Left forelimb (tissue), 1 donor: ENCODE measurements at places on chromosomes 6 and 20.

DNA sequence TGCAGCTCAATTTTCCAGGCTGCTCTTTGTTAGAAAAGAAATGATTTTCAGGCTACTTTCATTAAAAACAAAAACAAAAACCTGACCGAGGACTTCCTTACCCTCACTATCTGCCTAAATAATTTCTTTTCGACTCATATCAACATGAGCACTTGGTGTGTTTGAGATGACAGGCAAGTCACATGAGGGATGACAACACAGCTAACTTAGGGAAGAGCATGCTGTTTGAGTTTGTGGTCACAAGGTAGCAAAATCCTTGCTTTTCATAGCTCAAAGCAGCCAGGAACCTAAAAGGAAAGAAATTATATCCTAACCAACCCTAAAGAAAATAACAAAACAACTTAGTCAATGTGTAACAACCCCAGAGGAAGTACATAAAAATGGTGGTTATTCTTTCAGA is 459.5 kb downstream of the KIF16B start:
- no peak for DNase-seq

GRCh38 chr20:48586730-48587129 is 241.1 kb downstream of the PREX1 start:
- no peak for DNase-seq

GRCh38 chr6:150175586-150176151 is 32.8 kb downstream of the PPP1R14C start:
- no peak for DNase-seq

- DNase-seq = no peak
These were observed 147.9 kb downstream of the TFAP2B start for GRCh38 chr6:50966532-50966931.

DNA sequence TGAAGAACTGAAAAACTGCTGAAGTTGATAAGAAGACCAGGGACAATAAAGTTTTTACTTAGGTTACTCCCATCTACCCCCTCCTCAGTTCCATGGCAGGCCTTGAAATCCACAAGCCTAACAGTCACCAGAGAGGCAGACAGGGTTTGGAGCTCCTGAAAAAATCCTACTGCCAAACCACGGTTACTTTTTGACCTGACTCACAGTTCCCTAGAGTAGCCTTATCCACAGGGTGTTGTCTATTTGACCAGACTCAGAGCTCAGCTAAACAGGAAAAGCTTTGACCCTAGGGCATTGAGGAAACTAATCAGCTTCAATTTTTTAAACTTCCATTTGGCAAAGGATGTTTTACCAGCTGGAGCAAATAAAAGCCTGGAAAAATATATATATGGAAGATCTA is 257.7 kb upstream of the NT5E start:
- DNase-seq = no peak

DNA sequence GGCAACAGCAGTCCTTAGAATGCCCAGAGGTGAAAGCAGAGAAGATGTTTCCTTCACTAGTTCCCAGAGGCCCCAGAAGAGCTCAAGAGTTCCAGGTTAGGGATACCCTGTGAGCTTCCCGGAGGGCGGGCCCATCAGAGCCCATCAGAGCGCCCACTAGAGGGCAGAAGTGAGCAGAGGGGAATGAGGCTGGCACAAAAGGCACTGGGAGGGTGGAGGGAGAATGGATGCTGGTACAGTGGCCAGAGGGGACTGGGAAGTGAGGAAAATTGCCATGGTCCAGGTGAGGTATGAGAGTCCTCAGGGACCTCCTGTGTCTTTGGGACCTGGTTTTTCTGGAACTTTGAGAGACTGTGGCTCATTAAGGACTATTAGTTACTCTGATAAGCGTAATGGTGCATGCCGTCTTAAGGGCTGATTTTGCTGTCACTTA is 57.3 kb downstream of the LINC00237 start:
- no peak for DNase-seq

- no peak for DNase-seq
These were observed 162.1 kb upstream of the ZNF337 start for GRCh38 chr20:25858495-25859425.

DNA sequence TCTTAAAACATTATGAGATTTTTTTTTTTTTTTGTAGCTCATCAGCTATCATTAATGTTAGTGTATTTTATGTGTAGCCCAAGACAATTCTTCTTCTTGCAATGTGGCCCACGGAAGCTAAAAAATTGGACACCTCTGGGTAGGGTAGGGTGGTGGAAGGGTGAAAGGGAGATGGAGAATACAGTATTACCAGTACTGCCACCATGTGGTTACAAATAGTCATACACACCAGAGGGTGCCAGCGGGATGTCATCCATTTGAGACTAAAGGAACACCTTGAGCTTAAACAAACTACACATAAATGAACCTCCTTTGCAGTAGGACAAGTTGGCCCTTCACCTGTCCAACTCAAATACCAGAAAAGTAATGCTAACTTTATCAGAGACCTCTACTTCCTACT is 601.9 kb downstream of the HTR1B start:
- DNase-seq = no peak

DNA sequence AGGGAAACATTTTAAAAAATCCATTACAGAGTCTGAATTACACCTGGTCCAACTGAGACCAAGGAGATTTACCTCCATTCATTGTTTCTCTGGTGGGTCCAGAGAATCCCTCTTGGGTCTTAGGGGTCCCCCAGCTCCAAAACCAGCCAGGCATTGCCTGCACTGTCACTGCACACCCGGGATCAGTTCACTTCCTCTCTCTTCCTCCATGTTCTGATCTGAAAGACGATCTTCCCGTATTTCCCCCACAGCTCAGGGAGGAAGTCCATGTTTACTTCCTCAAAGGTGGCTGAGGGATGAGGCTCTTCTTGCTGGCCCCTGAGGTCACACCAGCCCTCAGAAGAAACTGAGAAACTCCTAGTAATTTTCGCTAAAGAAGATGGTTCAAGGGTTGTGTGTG is 159.7 kb downstream of the BMP7 start:
- no peak for DNase-seq

DNA sequence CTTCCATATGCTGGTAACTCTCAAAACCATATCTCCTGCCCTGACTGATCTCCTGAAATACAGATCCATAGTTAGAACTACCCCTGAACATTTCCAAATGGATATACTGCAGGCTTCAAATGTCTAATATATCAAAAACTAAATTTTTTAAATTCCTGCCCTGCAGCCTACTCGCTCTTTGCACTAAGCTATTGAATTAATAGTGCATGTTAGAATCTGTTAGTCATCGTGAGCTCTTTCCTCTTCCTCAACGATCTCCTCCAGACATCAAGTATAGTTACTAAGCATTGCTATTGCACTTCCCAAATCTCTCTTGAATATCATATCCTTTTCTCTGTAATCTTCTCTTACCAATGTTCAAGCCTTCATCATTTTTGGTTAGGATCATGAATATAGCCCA is 26.0 kb upstream of the RSPO3 start:
- no peak for DNase-seq

- no peak for DNase-seq
These were observed 70.1 kb upstream of the RPS6KA2 start for GRCh38 chr6:166697113-166697512.

DNA sequence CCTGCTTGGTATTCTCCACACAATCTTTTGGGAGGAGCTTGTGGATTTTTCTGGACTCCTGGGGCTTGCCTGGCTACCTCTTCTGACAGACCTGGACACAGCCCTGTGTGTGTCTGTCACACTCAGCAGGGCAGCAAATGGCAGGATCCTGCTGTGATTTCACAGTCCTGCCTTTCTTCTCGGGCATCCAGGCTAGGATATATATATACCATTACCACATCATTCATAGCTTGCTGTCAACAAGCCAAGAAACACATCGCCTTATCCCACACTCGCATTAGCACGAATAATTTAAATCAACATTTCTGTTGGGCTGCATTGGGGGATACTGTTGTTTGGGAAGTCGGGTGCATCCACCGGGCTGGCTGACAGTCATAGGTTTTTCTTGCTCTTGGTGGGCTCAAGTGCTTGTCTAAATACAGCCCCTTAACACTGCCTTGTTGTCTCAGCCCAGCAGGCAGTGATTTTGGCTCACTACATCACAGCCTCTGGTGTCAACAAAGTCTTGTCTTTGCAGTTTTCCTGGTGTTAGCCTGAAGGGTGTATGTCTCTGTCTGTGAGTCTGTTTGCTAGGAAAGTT is 154.9 kb upstream of the FERMT1 start:
- no peak for DNase-seq

- DNase-seq = no peak
These were observed 176.0 kb upstream of the NT5E start for GRCh38 chr6:85273870-85274269.

GRCh38 chr6:22980446-22980845 is 411.1 kb downstream of the HDGFL1 start:
- DNase-seq = no peak

DNA sequence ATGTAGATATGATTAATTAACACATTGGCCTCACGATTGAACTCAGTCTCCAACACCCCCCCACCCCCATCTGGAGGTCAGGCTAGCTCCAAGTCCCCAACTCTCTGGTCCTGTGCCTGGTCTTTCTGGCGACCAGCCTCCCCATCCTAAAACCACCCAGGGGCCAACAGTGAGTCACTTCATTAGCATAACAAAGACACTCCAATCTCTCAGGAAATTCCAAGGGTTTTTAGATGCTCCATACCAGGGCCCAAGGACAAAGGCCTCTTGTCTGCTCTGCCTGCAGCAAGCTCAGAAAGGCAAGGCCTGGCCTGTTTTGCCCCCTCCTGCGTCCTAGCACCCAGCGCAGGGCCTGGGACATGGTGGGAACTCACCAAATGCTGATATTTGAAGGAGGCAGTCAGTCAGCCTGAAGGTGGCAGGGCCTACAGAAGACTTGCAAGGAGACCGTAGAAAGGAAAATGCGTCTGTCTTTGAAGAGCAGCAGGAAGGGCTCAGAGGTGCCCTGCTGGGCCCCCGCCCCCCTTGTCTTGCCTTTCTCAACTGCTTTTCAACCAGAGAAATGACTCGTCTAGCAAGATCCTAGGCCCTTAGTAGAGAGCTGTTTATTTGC is 184.7 kb downstream of the CDH4 start:
- DNase-seq = no peak

DNA sequence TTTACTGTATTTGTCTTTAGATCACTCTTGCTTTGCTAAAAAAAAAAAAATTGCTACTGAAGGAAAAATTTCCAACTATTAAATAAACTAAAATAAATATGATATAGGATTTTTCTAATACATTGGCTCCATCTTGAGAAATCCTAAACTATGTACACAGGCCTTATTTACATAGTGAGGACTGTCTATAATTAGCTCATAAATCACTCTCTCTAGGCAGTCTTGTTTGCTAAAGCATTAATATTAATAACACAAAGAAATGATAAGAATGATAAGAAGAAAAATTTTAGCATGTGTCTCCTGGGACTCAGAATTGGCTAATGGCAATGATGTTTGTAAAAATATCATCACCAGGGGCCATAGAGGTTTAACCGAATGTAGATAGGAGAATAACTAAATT is 13.3 kb upstream of the CRYBG1 start:
- no peak for DNase-seq

DNA sequence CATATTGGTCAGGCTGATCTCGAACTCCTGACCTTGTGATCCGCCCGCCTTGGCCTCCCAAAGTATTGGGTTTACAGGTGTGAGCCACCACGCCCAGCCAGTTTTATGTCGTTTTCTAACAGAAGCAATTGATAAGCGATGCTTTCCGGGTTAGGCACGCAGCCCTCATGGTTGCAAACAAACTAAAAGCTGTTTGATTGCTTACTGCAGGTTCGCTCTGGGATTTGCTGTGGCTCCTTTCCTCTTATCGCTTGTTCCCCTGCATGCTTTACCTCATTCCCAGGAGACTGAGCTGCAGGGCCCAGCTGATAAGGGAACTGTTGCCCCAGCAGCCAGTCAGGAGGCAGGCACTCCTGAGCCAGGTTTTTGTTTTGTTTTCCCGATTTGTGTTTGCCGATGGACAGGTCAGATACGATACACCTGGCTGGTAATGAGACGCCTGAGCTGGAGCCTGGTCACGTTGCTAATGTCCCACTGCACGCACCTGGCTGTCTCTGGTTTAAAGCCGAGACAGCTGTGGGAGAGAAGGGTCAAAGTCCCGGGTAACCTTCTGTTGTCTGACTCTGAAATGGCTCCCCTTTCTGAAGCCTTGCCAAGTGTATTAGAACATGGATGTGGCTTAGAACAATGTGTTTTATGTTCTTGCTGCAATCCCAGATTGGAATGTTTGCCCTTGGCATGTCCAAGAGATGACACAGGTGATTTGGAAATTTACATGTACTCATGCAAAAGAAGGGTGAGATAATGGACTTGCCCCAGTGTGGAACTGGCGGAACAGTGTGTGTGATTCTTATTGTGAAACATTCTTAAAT is 19.9 kb downstream of the DSP start:
- no peak for DNase-seq

GRCh38 chr6:33750244-33750991 is 3.7 kb upstream of the IP6K3 start:
- DNase-seq = no peak

GRCh38 chr20:62709537-62709905 is 885 bp downstream of the NTSR1 start:
- DNase-seq = no peak

- no peak for DNase-seq
These were observed 204.8 kb downstream of the ADGB start for GRCh38 chr6:146803601-146804000.

GRCh38 chr6:170470734-170471133 is 82.4 kb downstream of the PSMB1 start:
- DNase-seq = no peak

- no peak for DNase-seq
These were observed 45.7 kb upstream of the TINAG start for GRCh38 chr6:54262499-54262898.

DNA sequence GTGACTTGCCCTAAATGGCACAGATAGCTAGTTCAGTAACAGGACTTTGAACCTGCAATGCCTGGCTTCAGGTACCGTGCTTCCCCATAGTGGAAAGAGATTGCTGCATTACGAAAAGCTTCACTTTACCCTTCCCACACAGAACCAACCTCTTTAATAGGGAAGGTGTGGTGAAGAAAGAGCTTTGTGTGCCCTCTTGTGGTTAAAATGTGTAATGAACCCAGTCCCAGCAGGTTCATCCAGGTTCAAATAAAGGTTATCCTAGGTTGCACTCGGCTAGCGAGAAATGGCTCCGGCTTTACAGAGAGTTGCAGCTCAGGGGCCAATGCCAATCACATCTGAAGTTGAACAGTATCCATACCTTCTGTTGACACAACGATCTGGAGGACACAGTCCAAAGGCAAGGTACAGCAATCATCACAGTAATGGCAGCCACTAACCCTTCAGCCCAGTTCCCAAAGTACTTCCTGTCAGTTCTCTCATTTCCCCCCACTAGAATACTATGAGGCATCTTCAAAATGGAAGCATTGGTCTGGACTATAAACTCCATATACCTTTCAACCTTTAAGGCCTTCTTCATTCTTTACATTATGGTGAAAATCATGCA is 3.0 kb downstream of the DEFB115 start:
- DNase-seq = no peak

DNA sequence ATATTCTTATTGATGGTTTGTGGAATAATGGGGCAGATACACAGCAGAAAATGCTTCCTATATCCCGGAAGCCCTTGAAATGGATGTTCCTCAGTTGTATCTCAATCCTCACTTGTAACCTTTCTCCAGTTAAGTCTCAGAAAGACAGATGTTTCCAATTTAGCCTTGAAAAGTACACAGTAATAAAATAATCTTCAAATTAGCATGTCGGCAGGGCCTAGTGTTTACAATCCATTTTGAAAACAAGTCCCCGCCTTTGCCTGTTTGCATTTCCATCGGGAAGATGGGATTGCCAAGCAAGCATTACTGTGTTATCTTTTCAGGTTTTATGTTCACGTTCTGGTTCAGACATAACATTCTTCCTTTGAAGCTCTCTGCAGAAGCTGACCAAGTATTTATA is 41.5 kb downstream of the SNRNP48 start:
- DNase-seq = no peak
